GM18507 (cell line): ENCODE measurements at places on chromosomes 5 and 9.
A peak's percentile ranks its signal among the peaks of the same experiment; 100 is the strongest.

GRCh38 chr9:38643815-38644173 is 23.4 kb upstream of the ANKRD18A start:
- no peak for DNase-seq

DNA sequence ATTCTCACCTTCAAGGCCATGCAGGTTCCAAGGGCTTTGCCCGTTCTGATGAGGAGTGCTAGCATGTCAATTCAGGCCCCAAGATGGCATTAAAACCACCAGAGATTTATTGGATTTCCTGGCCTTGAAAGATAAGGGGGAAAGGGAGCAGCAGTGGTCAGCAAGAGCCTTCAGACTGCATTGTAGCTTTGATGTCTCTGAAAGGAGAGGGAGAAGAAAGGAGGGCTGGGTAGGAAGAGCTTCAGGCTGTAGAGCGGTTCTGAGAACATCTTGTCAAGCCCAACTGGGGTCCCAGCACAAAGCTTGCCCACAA is 41.8 kb upstream of the FGF1 start:
- no peak for DNase-seq

DNA sequence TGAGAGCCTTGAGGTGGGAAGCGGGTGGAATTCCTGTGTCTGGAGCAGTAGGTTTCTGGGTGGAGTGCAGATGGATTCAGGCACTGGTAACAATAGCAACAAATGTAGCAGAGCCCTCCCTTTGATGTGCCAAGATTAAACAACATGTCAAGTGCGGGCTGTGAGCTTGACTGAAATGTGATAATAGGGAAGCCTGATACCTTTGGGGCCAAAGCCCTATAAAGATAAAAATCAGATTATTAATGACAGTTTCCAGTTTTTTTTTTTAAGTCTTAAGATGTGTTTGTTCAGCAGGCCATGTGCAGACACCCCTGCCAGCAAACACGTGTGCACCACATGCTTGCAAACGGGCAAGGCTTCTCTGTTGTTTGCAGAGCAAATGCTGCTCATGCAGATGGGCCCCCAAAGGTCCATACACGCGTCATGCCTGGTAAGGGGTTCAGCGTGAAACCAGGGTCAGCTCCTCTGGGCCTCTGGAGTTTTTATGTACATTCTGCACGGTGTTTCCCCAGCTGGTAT is 193.2 kb downstream of the GADD45G start:
- DNase-seq: no peak

- no peak for DNase-seq
These were observed 48.6 kb downstream of the ANXA2R start for GRCh38 chr5:42991404-42992087.

DNA sequence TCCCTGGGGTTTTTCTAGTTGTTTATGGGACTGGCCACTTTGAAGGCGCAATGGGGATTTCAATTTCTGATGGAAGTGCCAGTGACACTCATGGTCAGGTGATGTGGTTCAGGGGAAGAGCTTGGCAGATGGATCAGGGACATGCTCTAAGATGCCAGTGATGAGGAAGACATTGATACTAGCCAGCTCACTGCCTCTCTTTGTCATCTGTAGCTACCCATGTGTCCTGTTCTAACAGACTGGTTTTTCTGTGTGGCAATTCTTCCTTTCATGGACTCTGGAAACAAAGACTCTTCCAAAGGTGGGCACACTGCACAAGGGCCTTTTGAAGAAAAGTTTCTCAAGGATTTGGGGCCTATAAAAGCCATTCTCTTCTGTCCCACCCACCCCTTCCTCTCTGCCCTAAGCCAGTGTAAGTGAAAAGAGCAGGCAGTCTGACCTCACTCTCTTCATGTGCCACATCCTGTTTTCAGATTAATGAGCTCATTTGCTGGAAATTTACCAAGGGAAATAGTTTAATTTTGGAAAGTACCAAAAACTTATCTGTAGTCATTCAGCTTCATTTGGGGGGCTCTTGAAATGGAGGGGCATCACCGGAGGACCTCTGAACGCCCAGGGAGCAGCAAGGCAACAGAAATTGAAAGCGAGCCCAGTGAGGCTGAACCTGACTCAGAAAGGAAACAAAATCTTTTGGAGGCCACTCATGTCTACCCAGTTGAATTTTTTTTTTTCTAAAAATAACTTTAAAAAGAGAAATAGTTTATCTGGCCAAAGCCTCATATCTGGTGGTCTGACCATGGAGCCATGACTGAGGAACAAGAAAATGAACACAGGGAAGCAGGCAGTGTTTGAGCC is 4.9 kb upstream of the TRAF1 start:
- DNase-seq: peak; percentile 46

GRCh38 chr9:84845956-84846900 is 176.7 kb downstream of the NTRK2 start:
- no peak for DNase-seq

DNA sequence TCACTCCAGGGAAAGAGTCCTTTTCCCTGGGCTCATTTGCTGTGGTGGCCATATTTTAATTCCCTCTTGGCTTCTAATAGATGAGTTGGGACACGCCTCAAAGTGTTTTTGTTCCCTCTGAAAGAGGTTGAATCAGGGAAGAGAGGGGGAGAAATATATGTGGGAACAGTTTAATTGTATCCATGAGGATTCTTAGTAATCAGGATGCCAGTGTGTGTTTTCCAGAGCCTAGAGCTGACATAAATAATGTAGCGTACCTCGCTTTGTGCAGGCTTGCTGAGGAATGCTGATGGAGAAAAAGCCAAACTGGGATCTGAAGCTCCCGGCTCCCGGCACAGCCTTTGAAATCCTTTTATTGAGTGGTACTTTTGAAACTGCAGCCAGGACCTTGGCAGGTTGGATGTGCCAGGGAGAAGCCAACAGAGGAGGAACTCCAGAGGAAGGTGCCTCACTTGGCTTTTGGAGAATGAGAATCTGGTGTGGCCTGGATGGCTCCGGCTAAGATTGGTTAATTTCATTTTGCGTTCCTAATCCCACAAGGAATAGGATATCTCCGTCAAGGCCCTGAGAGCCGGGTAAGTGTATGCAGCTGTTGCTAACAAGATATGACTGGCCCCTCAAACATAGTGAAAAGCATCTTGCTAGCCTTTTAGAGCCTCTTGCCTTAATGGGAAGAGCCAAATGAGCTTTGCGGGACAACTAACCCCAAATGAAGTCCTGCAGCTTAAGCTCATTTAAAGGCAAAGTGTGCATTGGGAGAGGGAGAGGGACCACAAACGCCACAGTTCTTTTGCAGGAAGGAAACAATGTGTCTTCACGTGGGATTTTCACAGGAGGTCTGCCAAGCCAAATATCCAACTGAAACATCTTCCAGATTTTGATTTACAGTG is 471.1 kb upstream of the WWC1 start:
- no peak for DNase-seq

GRCh38 chr5:95070453-95070852 is 214.4 kb downstream of the MCTP1 start:
- no peak for DNase-seq

- DNase-seq: no peak
These were observed 353 bp upstream of the PAX5 start for GRCh38 chr9:37034305-37034937.

GRCh38 chr5:172562443-172562842 is 78.6 kb upstream of the NEURL1B start:
- no peak for DNase-seq

DNA sequence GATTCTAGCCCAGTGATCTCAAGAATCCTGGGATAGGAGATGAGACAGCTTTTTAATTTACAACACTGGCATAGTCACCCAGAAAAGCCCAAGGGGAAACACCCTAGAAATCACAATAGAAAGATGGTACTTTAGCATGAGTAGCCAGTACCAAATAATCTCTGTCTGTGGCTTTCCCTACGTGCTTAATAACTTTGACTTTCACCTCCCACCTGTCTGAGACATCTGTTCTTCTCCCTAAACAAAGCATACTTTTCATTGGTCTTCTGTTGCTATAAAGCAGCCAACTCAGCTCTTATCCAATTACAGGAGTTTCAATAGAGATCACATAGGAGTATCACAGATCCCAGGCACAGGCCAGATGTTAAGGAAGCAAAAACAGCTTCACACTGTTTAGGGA is 10.4 kb downstream of the MARCHF3 start:
- no peak for DNase-seq

- no peak for DNase-seq
These were observed 108.7 kb downstream of the RXRA start for GRCh38 chr9:134434894-134435506.

DNA sequence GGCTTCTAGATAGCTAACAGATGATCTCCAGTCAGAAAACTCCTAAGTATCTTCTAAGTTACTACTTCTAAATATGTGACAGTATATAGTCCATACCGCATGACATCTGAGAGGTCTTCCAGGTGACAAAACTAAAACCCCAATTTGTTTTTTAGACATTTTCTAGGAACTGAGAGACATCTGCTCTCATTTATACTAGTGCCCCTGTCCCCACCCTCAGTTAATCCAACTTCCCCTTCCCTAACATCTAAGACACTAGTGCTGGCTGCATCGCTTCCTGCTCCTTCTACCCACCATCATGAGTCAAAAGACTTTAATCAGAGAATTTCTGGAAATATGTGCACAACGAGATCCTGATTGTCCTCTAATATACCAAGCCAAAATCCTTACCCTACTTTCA is 37.9 kb downstream of the FBXW11 start:
- no peak for DNase-seq

- no peak for DNase-seq
These were observed 115.8 kb upstream of the LIFR start for GRCh38 chr5:38672059-38672788.

GRCh38 chr5:37723162-37723961 is 116.5 kb downstream of the GDNF start:
- no peak for DNase-seq

- no peak for DNase-seq
These were observed 67.1 kb downstream of the DAPK1 start for GRCh38 chr9:87564791-87565241.

DNA sequence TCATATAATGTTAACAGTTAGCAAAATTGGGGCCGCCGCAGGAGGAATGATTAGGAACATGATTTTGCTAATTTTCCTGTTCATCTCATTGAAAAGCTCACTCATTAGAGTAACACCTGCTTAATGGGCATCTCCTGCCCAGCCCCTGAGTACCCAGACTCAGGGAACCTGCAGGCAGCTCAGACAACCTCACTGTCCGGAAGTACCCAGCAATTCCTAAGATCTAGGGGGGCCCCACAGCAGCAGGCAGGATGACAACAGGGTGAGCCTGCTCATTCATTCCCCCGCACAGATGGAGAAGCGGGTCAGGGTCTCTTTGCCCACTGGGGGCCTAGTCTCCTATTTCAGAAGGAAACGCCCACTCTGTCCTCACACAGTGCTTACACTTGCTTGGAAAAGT is 12.6 kb downstream of the FAM78A start:
- DNase-seq: no peak

- DNase-seq: no peak
These were observed 131.2 kb downstream of the ENTREP1 start for GRCh38 chr9:69456201-69456600.

GRCh38 chr5:54738118-54738972 is 220.8 kb downstream of the SNX18 start:
- no peak for DNase-seq

DNA sequence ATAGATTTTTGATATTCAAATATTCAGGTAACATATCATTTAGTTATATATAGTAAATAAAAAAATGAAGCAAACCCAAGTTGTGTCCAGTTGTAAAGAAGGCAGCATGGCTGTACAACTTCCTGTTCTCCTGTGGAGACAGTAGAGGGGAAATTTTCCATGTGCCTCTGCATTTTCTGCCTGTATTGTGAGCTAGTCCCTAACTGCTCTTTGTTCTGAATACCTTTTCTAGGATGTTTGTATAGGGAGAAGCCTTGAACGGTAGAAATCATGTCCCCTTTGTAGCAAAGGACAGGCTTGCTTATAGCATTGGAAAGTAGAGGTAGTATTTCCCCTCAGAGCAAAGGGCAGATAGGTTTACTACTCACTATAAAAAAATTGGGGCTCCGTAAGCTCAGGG is 13.3 kb upstream of the RPS23 start:
- no peak for DNase-seq
